Panc1 (cell line): ENCODE measurements at places on chromosomes 4 and X. TPM values are rescaled to one million over a fixed set of nuclear protein-coding genes. Genes with fewer than 3 reads are reported as not detected.
A peak's percentile ranks its signal among the peaks of the same experiment; 100 is the strongest.

Gene MAOB
- not detected for total RNA-seq

Gene GATA1
- 0.23 TPM for total RNA-seq

Gene MAGEB18
- total RNA-seq, result not detected

Gene C4orf36
- total RNA-seq, result 0.26 TPM

Gene FMR1NB
- not detected for total RNA-seq

Gene SLC34A2
- 0.77 TPM for total RNA-seq

Gene IQSEC2
- total RNA-seq, result 38.8 TPM

Gene RPGR
- 4.0 TPM for total RNA-seq

Gene MXRA5
- total RNA-seq, result 14.2 TPM

Gene EGF
- total RNA-seq, result not detected

Gene FGA
- 2.7 TPM for total RNA-seq

Gene SERPINA7
- total RNA-seq, result 0.15 TPM

Gene NLRP2B
- total RNA-seq, result not detected

Gene NKX3-2
- total RNA-seq, result 1.2 TPM

Gene GC
- 0.31 TPM for total RNA-seq

Gene TRIML1
- not detected for total RNA-seq

Gene C4orf50
- under 0.01 TPM for total RNA-seq

- no peaks in the 10 kb centered on the region for H3K36me3 ChIP-seq
- no peaks in the 10 kb centered on the region for H3K4me1 ChIP-seq
- no peaks in the 10 kb centered on the region for H3K27me3 ChIP-seq
- no peak overlapping the region for H3K27ac ChIP-seq
- H3K4me3 ChIP-seq, result no peak overlapping the region
Measured at GRCh38 chr4:14313757-14314156, 686.2 kb upstream of the BOD1L1 start.

GRCh38 chr4:101649790-101650515 lies 140.6 kb upstream of the BANK1 start:
- H3K27me3 ChIP-seq, result no peaks in the 10 kb centered on the region
- H3K27ac ChIP-seq, result no peak overlapping the region
- H3K36me3 ChIP-seq, result no peaks in the 10 kb centered on the region
- H3K4me1 ChIP-seq, result no peaks in the 10 kb centered on the region
- no peak for DNase-seq

- DNase-seq, result no peak
- no peaks in the 10 kb centered on the region for H3K4me1 ChIP-seq
- H3K4me3 ChIP-seq, result no peak overlapping the region
- no peak overlapping the region for H3K27ac ChIP-seq
- no peaks in the 10 kb centered on the region for H3K27me3 ChIP-seq
Measured at GRCh38 chr4:32140636-32141035, 1420.5 kb downstream of the PCDH7 start.

- H3K4me1 ChIP-seq, result no peaks in the 10 kb centered on the region
- no peak overlapping the region for H3K4me3 ChIP-seq
- no peaks in the 10 kb centered on the region for H3K36me3 ChIP-seq
- no peak for DNase-seq
- no peaks in the 10 kb centered on the region for H3K27me3 ChIP-seq
Measured at GRCh38 chr4:110449947-110450346, 26.0 kb upstream of the ENPEP start.

DNA sequence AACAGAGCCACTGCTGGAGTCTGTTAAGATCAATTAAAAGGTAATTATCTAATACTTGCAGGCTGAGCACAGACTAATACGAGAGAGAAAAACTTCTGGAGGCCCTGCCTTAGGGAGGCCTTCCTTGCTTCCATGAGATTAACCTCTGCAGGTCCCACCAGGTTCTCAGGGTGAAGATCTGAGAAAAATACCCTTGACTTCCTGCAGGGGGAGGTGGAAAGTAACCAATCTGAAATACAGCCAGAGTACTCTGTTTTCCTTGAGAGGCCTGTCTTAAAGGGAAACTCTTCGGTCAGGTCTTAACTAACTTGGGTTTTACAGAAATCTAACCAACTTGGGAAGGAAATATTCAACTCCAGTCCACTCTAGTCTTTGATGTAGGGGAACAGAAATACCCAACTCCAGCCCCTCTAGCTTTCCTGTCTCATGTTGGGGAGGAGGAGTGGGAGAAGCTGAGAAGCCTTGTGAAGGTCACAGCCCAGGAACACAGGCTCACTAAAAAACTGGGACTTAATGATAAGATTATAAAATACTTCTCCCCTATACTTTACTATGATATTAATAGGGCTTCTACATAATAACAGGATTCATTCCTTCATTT lies 77.1 kb downstream of the TBCK start:
- H3K27me3 ChIP-seq, result no peaks in the 10 kb centered on the region
- no peak overlapping the region for H3K27ac ChIP-seq
- no peaks in the 10 kb centered on the region for H3K36me3 ChIP-seq
- H3K4me3 ChIP-seq, result no peak overlapping the region
- H3K4me1 ChIP-seq, result no peaks in the 10 kb centered on the region

GRCh38 chr4:27087306-27088045 lies 226.8 kb downstream of the STIM2 start:
- H3K27ac ChIP-seq, result no peak overlapping the region
- H3K36me3 ChIP-seq, result no peaks in the 10 kb centered on the region
- H3K4me1 ChIP-seq, result no peaks in the 10 kb centered on the region
- peaks cover 7% of the 10 kb centered on the region for H3K27me3 ChIP-seq
- no peak for DNase-seq

- H3K4me1 ChIP-seq, result no peaks in the 10 kb centered on the region
- DNase-seq, result no peak
Measured at GRCh38 chr4:125070861-125071260, 243.9 kb upstream of the FAT4 start.

- no peaks in the 10 kb centered on the region for H3K4me1 ChIP-seq
- no peak for DNase-seq
- H3K27ac ChIP-seq, result no peak overlapping the region
- no peaks in the 10 kb centered on the region for H3K36me3 ChIP-seq
- H3K27me3 ChIP-seq, result no peaks in the 10 kb centered on the region
Measured at GRCh38 chr4:89509708-89510281, 202.2 kb upstream of the GPRIN3 start.

DNA sequence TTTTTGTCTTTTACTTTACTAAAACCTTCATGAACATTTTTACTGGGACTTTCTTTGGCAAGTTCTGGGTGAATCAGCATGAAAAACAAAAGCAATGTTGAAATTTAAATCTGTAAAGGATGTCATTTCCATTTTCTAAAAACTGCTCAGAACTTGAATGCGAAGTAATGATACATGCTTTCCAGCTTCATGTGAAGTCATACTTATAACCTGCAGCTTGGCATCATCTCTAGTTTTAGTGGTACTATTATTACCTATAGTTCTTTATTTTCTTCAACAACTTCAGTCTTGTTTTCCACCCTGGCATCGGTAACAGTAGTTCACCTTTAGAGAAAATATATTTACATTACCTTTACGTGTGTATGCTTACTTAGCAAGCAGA lies 421.4 kb upstream of the DIPK2B start:
- H3K27ac ChIP-seq, result no peak overlapping the region
- no peak overlapping the region for H3K4me3 ChIP-seq
- no peaks in the 10 kb centered on the region for H3K4me1 ChIP-seq

DNA sequence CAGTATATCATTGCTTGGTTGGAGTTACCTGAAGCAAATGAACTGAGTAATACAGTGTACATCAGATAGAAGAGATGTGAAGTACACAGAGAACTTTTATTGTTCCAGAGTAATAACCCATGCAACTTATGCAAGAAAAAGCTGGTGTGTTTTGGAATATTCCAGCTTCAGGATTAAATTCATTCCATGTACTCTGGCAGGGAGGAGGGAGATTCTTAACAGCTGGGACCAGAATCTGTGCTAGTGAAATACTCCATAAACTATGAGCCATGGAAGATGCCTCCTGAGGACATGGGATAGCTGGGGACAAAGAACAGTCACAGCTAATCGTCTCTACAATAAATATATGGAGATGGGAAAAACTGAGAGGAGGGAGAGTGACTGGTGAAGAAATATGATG lies 101.6 kb upstream of the OTUD4 start:
- no peak for DNase-seq
- H3K27ac ChIP-seq, result no peak overlapping the region
- no peaks in the 10 kb centered on the region for H3K36me3 ChIP-seq

- no peak for DNase-seq
- H3K4me1 ChIP-seq, result no peaks in the 10 kb centered on the region
- no peaks in the 10 kb centered on the region for H3K27me3 ChIP-seq
- no peak overlapping the region for H3K4me3 ChIP-seq
- no peaks in the 10 kb centered on the region for H3K36me3 ChIP-seq
Measured at GRCh38 chrX:1909419-1910206, 294.8 kb downstream of the ASMT start.

- no peaks in the 10 kb centered on the region for H3K36me3 ChIP-seq
- no peak for DNase-seq
- peak overlapping the region; percentile 73 for H3K27ac ChIP-seq
- H3K4me1 ChIP-seq, result peaks cover 2% of the 10 kb centered on the region; the same call in 1 of the 2 replicates
- H3K27me3 ChIP-seq, result no peaks in the 10 kb centered on the region
- H3K4me3 ChIP-seq, result peak overlapping the region; percentile 71
Measured at GRCh38 chrX:74536152-74536831, 78.1 kb downstream of the RLIM start.

GRCh38 chr4:7897811-7898210 lies 41.9 kb downstream of the AFAP1 start:
- DNase-seq, result no peak
- no peaks in the 10 kb centered on the region for H3K27me3 ChIP-seq
- H3K4me3 ChIP-seq, result no peak overlapping the region
- H3K27ac ChIP-seq, result peak overlapping the region; percentile 63; the same call in 1 of the 2 replicates

DNA sequence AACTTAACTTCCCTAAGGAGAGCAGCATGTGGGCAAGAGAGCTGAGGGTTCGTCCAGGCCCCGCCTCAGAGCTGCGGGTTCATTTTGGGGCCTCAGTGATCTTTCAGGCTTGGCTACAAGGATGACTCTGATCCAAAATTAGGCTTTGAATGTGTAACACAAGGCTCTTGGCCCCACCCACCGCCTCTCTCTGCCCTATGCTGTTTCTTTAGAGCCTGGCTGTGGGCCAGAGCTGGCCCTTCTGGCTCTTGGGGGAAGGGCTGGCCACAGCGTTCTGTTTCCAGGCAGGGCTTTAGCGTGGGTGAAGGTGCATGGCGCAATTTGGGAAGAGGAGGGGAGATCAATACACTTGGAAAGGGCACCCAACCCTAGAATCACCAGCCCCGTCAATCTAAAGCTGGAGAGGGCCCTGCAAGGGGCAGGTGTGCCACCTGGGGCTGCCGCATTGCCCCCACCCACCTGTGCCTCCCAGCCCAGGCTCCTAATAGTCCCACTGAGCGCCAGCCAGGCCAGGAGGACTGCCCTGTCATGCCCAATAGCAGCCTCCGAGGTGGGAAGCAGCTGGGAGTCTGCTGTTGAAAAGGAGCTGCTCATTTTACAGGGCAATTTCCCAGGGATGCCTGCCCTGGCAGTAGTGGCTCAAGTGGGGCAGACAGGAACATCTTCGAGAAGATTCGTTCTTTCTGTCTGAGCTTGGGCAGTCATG lies 84.5 kb upstream of the MAML3 start:
- DNase-seq, result no peak
- H3K4me1 ChIP-seq, result no peaks in the 10 kb centered on the region; the same call in 1 of the 2 replicates
- H3K36me3 ChIP-seq, result no peaks in the 10 kb centered on the region
- H3K27ac ChIP-seq, result no peak overlapping the region
